ENCODE measurements at places on chromosomes 5 and 9.

DNA sequence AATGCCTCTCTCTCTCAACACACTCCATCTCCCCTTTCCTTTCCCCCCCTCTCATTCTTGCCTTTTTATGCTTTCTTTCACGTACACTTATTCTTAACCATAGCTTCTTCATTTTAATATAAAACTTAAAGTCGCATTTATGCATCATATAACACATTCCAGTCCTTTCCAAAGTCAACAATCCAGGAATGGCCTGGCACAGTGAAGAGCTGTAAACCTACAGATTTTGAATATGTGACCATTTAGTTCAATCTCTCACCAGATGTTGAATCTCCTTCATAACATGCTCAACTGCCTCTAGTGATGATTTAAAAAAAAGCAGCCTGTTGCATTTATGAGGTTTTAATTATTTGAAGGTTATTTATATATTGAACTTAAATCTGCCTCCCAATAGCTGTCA is 186.2 kb upstream of the GRAMD2B start:
- DNase-seq, result no peak

DNA sequence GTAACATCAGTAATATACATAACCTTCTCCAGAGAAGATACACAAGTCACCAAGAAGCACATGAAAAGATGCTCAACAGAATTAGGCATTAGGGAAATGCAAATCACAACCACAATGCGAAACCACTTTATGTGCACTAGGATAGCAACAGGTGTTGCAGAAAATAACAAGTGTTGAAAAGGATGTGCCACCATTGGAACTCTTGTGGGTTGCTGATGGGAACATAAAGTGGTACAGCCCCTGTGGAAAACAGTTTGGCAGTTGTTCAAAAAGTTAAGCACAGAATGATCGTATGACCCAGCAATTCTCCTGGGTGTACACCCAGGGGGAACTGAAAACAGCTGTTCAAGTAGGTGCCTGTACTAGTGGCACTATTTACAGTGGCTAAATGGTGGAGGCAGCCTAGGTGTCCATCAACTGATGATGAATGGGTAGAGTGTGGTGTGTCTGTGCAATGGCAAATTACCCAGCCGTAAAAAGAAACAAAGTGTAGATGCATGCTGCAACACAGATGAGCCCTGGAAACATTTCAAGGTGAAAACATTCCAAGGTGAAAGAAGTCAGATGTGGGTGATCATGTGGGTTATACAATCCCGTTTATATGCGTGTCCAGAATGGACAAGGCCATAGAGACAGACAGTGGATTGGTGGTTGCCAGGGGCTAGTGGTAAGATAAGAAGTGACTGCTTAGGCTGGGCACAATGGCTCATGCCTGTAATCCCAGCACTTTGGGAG is 27.2 kb downstream of the CCDC69 start:
- no peak for DNase-seq

DNA sequence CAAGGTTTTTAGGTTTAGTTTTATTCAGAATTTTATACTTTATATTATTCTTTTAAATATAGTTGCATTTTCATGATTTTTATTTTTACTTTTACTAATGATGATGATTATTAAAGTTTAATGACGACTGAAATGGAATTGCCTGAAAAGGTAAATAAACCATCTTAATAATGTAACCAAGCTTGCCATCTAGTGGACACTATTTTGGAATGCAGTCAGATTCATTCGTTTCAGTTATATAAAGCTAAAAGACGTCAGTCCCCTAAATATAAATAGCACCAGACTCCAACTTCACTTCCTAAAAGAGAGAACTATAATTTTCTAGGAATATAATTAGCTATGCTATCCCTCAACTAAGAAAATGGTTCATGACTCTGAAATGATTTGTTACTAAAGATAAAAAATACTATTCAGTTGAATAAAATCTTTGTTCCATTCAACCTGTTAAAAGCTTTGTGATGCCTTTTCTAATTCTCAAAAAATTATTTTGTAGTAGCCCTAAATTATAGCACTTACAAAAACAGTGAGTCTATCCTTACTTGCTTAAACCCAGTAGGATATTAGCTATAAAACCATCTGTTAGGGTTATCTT is 19.9 kb downstream of the ABITRAM start:
- peak; percentile 70 for DNase-seq

- DNase-seq, result no peak
Observed at GRCh38 chr9:68672215-68672614, 32.8 kb upstream of the PIP5K1B start.

DNA sequence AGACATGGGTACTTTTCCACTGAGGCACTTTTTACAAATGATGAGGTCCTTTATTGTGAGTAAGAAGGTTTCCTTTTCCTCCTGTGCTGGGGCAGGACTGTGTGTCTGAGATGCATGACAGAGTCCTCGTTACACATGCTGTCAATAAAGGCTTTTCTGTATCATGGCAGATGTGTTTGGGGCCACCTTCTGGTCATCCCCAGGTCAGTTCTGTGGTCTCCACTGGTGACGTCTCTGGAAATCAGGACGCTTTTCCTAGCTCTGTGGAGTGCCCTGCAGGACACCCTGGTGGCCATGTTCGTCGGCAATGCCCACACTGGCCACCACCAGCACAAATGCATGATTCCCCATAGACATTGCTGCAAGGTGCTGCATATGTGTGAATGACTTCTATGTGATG is 2.8 kb downstream of the CMBL start:
- DNase-seq, result no peak

DNA sequence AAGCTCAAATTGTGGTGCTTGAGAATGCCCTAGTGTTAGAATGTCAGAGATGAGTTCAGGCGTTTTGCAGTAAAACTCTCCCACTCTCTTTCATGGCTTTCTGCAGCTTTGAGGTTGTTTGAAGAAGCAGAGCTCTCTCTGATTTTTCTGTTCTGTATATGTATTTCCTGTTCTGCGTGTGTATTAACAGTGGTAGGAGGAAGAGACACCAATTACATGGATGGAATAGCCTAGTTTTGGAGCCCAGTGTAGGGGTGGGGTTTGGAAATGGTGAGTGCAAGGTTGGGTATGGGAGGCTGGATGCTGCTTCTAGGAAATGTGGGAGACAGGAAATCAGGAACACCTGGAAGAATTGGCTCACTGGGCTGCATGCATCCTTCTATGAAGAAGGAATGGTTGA is 12.4 kb downstream of the LARP1 start:
- no peak for DNase-seq

Data from astrocyte of the spinal cord (primary cell).